Islet precursor cell (in vitro differentiated cells): ENCODE measurements at places on chromosomes 1 and 21.

- DNase-seq, result no peak
Measured at GRCh38 chr21:44846224-44846484, 27.3 kb downstream of the PTTG1IP start.

- peak; percentile 69 for DNase-seq
Measured at GRCh38 chr1:8020032-8020431, 6.1 kb downstream of the ERRFI1 start.

GRCh38 chr1:2466958-2467554 lies 9.0 kb upstream of the PLCH2 start:
- DNase-seq, result no peak

DNA sequence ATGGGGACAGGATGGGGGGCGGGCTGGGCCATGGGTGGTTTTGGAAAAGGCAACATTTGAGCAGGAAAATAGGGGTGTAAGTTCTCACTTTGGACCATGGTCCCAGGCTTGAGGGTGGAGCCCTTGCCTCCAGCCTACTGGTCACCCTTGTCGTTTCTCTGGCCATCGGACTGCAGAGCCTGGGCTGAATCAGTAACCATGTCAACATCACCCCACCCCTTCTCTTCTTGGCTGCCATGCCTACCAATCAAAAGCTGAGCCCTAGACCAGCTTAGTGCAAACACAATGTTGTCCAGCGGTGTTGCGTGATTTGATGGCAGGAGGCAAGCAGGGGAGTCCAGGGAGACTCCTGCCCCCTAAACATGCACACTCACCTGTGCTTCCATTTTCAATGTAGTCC lies 231.0 kb upstream of the KAZN start:
- DNase-seq, result no peak

DNA sequence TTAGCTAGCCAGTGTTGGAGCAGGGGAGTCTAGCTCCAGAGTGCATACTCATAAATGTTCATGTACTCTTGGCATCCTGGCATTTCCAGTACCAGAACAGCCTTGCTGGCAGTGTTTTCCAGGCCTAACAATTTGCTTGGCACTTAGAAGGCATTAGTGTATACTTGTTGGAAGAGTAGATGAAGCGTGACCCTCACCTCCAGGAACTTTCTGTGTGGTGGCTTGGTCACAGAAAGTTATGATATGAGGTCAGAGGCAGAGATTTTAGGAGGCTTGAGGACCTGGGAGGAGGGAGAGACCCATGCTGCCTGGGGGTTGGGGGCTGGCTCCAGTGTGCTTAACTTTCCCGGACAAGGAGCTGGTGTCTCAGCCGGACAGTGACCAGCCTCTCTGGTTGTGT lies 52.7 kb upstream of the GCLM start:
- no peak for DNase-seq
